ENCODE measurements at places on chromosomes 11 and 22. TPM values are rescaled to one million over a fixed set of nuclear protein-coding genes. Genes with fewer than 3 reads are reported as not detected.

DNA sequence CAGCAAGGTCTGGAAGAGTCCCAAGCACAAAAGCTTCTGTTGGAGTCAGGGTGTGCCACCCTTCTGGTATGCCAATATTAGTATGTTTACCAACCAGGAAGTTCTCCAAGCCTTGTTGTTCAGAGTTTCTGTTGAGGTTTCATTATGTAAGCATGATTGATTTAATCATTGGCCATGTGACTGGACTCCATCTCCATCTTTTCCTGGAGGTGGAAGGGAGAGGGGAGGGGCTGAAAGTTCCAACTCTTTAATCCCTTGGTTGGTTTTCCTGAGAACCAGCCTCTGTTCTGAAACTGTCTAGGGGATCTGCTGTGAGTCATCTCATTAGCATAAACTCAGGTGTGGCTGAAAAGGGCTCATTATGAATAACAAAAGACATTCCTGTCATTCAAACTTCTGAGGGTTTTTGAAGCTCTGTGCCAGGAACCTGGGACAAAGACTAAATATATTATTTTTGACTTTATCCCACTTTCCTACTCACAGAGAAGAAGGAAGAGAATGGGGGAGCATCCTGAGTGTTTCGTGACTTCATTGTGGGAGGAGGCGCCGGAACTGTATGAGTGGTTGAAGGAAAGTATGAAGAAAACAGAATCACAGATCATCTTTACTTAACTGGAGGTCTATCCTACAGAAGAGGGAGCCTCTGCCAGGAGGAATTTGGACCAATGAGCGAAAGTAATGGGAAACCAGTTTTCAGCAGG lies 138.2 kb downstream of the NECTIN1 start:
- no peak for DNase-seq

GRCh38 chr22:20751185-20751851 lies 22.6 kb upstream of the SERPIND1 start:
- no peak for DNase-seq

TMEM25 gene
- 36.6 TPM for total RNA-seq

ARHGAP8 gene
- not detected for total RNA-seq

Data from gastrocnemius medialis (tissue), 4 donors.